Stimulated activated CD4-positive, alpha-beta T cell treated with anti-CD3 and anti-CD28 coated beads, Interleukin-2, amount 100 ng/mL, for 48 hours (primary cell): ENCODE measurements at places on chromosomes 16 and 17.

DNA sequence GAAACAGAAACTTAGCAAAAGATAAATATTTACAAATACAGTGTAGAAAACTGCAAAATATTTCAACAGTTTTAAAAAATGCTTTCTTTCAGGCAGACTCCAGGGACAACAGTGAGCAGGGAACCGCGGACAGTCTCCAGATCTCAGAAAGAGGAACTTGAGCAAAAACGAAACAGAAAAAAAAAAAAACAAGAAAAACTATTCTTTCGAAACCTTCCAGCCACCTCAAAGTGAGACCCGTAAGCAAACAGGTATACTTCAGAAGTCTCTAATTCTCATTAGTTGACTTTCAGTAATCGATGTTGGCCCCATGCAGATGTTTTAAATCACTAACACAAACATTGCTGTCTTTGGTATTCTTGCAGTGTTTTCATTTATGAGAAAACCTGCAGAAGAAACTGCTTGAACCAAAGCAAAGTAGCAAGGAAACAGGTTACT is 15.7 kb upstream of the CCL1 start:
- DNase-seq: peak; percentile 13

GRCh38 chr17:76953946-76954345 is 85.7 kb downstream of the MGAT5B start:
- DNase-seq: no peak

- DNase-seq: no peak
Observed at GRCh38 chr17:81306898-81307510, 11.9 kb upstream of the SLC38A10 start.

DNA sequence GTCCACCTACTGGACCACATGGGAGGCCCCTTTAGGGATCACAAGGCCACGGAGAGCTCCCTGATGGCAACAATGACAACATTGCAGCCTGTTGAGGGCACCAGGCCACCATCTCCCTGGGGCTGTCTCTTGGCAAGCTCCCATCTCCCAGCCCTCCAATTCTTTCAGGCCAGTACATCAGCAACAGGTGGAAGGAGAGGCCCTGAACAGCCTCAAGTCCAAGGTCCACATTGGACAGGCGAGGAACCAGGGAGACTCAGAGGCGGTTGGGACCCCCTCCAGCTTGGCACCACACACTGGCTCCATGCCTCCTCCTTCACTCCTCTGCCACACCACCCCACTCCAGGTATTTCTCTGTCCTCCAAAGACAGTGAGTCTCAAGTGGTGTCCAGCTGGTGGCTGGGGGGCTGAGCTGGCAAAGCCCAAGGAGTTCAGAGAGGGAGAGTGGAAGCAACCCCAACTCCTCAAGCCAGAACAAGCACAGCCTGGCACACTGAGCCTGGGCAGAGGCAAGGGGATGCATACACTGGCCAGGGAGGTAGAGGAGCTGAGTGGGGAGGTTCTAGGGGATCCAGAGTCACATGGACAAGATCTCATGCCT is 1.3 kb upstream of the ACAP1 start:
- no peak for DNase-seq

- no peak for DNase-seq
Observed at GRCh38 chr16:47064775-47065174, 79.0 kb downstream of the NETO2 start.

- peak; percentile 6 for DNase-seq
Observed at GRCh38 chr16:228151-228851, 948 bp downstream of the LUC7L start.

- no peak for DNase-seq
Observed at GRCh38 chr17:18185832-18186626, 2.4 kb downstream of the ALKBH5 start.

- DNase-seq: no peak
Observed at GRCh38 chr17:2323629-2324314, 12.5 kb downstream of the TSR1 start.

DNA sequence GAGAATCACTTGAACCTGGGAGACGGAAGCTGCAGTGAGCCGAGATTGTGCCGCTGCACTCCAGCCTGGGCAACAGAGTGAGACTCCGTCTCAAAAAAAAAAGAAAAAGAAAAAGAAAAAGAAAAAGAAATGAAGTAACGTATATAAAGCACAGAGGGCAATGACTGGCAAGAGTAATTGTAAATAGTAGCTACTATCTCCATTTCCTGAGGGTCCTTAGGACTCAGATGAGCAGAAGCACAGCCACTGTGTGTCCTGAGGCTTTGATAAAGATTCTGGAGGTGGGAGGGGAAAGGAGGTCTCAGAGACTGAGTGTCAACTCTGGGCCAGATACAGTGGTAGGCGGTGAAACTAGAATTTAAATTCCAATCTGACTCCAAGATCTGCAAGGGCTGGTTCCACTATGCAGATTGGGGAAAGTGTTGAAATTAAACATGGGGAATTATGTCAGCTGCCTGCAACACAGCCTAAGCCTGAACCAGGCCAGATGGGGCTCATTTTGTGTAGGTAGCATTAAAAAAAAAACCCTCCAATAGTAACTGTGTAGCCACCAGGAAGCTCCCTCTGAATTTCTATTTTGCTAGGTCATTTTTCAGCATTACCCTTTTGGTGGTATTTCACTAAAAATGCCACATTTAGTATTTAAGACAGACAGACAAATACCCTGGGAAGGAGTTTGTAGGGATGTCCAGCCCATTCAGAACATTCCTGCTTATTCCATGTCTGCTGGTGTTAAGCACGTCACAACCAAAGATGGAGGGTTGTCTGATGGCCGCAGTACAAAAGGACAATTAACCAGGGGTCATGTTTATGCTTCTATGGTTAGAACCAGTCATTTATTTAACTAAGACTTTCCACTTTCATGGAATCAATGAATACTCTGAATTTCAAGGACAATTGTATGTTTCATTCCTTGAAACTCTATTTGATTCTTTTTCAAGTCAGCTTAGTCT is 46.1 kb downstream of the TBX4 start:
- no peak for DNase-seq

DNA sequence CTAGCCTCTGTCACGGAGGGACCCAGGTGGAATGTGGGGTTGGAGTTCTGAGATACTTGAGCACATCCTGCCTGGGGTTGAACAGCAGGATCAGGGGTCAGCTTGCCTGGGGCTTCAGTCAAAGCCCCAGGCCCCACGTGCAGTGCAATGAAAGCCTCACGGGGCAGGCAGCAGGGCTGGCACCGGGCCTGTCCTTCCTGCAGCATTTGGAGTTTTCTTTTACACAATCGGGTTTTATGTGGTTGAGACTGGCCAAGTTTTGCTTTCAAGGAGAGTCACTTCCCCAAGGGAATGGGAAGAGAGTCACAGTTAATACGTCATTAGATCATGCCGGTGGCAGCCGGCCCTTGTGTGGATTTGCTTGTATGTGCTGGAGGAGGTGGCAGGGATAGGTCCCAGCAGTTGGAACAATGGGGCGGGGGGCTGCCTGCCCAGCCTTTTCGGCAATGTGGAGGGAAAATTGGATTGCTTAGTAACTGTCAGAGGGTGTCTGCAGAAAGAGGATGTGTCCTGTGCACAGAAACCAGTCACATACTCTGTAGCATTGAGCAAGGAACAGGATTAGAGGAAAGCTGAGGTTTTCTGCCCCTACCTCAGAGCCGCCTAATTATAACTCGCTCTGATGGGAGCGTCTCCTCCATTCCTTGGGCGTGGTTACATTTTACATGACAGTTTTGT is 4.5 kb downstream of the RMI2 start:
- DNase-seq: no peak

DNA sequence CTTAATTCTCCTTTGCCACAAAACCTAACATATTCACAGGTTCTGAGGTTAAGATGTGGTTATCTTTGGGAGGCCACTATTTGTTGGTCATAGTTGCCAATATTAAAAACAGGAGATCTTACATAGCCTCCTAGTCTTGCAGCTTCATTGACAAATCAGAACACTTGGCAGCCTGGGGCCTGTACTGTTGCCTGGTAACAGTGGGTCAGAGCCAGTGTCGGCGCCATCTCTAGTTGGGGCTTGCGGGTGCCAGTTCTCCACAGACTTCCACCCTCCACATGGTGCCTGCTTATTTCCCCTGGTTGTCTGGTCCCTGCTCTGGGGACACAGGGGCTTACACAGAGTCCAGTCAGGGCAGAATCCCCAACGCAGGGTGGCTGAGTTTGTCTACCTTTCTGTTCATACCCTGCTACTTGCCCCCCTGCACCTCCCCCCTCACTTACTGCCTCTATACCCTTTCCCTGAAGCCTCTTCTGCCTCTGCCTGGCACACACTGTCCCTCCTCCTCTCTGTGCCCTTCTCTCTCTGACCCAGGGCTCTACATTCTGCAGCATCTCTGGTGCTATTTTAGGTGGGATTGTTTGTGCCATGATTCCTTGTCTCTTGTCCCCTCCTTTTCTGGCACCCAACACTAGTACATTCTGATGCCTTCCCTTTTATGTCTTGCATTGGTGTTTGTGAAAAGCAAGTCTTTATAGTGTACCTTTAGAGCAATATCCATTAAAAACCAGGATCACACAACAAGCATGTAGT is 13.4 kb downstream of the EPN2 start:
- DNase-seq: no peak
